ENCODE measurements at places on chromosomes 5 and 9.

- no peak for DNase-seq
Measured at GRCh38 chr5:133962131-133962530, 6.3 kb downstream of the C5orf15 start.

GRCh38 chr5:1833264-1834021, 32.2 kb downstream of the NDUFS6 start:
- no peak for DNase-seq

DNA sequence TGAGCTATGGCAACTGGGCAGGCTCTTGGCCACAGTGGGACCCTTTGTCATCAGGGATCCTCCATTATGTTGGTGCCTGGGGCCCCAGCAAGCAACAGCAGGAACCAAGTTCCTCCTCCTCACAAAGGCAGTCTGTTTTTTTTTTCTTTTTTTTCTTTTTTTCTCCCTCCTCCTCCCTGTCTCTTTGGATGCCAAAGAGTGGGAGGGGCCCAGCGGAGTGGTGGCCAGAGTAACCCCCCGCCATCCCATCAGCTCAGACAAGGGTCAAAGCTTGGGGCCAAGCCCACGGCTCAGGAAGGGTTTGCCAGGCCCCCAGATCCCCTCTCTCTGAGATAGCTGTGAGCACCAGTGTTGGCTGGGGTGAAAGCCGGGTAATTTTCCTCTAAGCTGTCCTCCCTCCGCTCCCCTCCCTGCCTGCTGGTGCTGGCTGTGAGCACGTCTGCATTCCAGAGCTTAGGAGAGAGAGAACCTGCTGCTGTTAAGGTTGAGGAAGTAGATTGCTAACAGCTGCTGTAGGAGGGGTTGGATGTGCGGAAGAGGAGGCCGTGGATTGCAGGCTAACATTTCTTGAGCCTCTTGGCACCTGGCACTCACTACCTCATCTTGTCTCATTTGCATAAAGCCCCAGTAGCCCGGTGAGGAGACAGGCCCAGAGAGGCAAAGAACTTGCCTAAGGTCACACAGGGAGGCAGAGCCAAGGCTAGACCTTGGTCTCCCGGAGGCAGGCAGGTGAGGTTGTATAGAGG, 21.2 kb downstream of the GSN start:
- no peak for DNase-seq

- DNase-seq = no peak
Measured at GRCh38 chr5:172799416-172799815, 28.4 kb upstream of the DUSP1 start.

DNA sequence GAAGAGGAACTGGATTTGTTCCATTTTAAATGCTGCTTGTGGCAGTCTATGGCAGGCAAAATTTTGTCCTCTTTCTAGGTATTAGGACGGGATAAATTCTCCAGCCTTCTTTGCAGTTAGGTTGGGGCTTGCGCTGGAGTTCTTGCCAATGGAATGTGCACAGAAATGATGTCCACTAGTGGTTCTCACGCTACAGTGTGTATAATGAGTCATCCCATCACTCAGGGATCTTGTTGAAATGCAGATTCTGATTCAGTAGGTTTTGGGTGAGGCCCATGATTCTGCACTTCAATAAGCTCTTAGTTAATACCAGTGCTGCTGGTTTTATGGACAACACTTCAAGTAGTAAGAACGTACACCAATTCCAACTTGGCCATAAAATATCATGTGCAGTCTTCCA, 317.6 kb upstream of the KLF4 start:
- no peak for DNase-seq

- DNase-seq = no peak
Measured at GRCh38 chr5:147911427-147911826, 5.1 kb upstream of the C5orf46 start.

DNA sequence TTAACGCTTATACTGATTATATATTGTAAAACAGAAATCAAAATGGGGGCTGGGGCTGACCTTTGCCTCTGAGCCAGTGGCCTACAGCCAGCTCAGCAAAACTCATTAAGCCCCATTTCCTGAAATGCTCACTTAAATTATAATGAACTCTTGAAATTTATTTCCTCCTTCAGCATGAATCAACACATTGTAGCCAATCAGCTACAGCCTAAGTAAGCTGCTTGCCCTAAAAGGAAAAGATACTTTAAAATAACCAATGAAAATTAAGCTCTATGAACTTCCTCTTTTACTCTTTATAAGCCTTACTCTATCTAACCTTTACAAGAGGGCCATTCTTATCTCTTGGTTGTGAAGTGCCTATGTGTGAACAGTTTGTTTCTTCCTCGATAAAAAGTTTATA, 33.5 kb upstream of the SUB1 start:
- no peak for DNase-seq

- no peak for DNase-seq
Measured at GRCh38 chr5:4896328-4896727, 243.8 kb upstream of the ADAMTS16 start.

DNA sequence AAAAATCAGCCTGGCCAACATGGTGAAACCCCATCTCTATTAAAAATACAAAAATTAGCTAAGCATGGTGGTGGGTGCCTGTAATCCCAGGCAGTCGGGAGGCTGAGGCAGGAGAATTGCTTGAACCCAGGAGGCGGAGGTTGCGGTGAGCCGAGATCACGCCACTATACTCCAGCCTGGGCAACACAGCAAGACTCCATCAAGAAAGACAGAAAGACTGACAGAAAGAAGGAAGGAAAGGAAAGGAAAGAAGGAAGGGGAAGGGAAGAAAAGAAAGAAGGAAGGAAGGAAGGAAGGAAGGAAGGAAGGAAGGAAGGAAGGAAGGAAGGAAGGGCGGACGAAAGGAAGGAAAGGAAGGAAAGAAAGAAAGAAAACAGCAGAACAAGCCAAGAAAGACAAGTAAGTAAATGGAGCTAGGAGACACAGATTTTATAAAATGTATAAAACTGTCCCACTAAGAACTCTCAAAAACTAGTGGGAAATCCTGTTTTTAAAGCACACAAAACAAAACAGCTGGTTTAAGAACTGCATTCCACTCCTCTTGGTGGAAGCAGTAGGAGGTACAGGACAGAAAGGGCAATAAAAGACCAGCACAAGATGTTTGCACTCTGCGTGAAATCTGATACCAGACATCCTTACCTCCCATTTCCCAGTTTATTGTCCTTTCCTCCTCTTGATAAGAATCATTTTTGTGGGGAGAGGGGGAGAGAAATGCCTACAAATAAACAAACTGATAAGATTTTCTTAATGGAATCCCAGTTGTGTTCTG, 46.7 kb downstream of the MYO10 start:
- no peak for DNase-seq

DNA sequence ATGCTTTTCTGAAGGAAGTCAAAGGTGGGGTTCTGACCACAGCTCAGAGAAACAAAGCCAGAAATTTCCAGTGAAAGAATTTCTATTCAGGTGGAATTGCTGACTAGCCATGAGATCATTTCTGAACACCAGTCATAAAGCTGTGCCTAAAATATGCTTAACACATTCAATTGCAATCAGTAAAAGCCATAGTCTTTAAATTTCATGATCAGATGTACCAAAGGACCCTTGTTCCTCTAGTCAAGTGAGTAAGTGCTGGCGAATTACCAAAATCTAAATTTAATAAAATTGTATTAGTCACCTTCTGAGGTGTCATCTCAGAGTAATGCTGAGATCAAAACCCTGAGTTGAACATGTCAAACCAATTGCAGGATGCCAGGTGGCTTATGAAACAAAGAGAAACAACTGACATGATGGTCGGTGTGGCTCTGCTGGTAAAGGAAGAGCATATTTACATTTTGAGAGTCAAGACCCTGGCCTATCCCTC, 334.2 kb upstream of the CCNH start:
- no peak for DNase-seq

DNA sequence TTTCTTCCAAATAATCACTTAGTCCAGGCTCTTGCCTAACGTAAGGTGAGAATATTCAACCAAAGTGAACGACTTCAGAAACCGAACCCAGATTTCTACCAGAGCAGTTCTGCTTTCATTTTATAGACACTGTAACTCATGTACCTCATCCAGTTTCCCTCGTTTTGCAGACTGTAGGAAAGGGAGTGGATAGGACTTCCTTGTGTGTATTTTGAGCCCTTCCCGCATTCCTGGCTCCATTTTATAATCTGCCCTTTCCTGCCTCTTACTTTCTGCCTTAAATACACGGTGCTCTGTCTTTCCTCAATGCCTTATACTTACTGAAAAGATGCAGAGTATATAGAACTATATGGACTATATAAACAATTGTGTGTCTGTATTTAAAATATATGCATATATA, 20.8 kb downstream of the MINAR2 start:
- no peak for DNase-seq

DNA sequence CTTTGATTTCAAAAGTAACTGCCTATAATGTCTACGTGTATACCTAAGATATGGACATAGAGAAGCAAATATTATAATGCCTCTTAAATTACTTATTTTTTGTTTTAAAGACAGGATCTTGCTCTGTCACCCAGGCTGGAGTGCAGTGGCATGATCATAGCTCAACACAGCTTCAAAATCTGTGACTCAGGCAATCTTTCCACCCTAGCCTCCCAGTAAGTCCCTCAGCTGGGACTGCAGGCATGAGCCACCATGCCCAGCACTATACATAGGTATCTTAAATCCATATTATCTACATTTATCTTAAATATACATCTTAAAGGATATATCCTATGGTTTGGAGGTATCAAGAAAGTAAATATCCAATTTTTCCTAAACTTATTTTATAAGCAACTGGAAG, 261.2 kb downstream of the ARL15 start:
- no peak for DNase-seq

GRCh38 chr9:124551472-124552272, 44.5 kb upstream of the NR5A1 start:
- DNase-seq = peak; percentile 3

- no peak for DNase-seq
Measured at GRCh38 chr5:151477101-151477500, 29.7 kb downstream of the SLC36A1 start.

DNA sequence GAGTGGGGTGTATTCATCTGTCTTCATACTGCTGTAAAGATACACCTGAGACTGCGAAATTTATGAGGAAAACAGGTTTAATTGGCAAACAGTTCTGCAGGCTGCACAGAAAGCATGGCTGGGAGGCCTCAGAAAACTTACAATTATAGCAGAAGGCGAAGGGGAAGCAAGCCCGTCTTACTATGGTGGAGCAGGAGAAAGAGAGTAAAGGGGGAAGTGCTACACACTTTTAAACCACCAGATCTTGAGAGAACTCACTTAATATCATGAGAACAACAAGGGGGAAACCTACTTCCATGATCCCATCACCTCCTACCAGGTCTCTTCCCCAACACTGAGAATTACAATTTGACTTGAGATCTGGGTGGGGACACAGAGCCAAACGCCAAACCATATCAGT, 12.5 kb upstream of the NREP start:
- DNase-seq = no peak

DNA sequence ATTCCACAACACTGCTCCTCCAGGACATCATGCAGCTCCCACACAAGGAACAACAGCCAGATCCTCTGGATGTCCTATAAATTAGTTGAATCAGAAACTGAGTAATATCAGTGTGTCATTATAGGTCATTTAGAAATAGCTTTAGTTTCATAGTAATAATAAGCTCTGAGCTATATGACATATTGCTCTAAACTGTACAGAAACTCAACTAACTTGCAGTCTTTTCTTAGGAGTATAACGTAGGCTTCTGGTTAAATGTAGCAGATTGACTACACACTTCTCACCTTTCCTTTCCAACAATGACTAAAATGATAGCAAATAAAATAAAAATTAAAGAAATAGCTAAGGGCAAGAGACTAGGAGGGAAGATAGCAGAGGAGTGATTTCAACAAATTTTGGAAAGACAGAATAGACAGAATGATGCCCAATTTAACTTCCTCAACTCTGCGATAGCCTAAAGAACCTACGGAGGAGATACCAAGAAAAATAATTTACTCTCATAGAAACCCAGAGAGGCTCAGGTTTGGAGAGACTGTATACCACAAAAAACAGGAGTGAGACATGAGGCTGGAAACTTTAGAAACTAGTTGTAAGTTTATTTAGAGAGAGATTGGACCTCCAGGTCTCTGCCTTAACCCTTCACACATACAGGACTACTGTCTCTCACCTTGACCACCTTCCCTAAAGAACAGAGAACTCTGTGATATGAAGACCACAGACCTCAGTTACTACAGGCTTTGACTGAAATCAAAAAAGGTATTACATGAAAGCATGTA, 193.7 kb downstream of the TSSK1B start:
- DNase-seq = no peak

GRCh38 chr5:172624996-172625964, 15.8 kb upstream of the NEURL1B start:
- no peak for DNase-seq

DNA sequence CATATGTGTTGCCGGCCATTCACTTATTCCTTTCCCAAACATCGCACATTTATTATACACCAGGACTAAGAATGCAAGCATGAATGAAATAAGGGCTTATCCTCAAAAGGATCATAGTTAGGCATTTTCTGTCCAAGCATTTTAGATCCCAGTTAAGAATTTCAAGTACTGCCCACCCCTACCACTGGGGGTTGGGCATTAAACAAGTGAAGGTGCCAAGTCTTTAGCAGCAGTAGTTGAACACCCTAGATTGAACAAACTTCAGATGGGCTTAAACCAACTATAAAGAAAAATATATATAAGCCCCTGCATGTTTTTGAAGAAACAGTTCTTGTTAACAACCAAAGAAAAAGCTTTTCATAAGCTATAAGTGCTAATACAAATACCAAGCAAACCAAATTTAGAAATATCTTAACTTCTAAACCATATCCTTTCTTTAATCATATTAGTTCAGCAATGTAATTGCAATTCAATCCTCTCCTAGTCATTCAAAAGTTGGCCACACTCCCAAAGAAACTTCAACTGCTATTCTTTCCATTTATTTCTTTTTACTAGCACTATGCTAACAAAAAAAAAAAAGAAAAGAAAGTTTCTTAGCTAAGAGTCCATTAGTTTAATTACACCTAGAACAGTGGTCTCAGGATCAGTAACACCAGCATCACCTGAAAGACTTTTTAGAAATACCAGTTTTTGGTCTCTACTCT, 149.8 kb downstream of the MLLT3 start:
- DNase-seq = no peak

- DNase-seq = no peak
Measured at GRCh38 chr5:62308439-62308838, 2.4 kb downstream of the KIF2A start.

DNA sequence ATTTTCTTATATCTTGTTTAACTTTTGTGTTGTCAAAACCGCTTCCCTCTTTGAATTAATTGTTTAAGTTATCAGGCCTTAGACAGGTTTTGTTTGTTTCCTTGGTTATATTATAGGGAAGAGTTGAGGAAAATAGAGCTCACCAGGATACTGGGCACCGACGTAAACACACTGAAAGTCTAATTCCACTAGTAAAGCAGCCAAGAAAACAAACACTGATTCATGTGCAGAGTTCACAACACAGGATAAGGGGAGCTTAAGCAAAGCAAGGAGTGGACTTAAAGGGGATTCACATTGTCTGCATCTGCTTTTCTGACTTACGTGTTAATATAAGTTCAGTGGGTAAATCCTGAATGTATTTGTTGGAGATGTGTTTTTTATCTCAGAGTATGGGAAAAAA, 139.0 kb upstream of the CDH6 start:
- DNase-seq = no peak

- DNase-seq = no peak
Measured at GRCh38 chr5:14445576-14446290, 135.9 kb upstream of the OTULINL start.

All from CD4-positive, alpha-beta T cell treated with Interleukin-17A for 1 hour (primary cell).